Muscle of arm (tissue), 14 donors: ENCODE measurements at places on chromosomes 13 and 19. TPM values are rescaled to one million over a fixed set of nuclear protein-coding genes. Genes with fewer than 3 reads are reported as not detected.

Gene ZNF878
- polyA plus RNA-seq, result 0.33 TPM

Gene CYP2F1
- not detected for polyA plus RNA-seq

DNA sequence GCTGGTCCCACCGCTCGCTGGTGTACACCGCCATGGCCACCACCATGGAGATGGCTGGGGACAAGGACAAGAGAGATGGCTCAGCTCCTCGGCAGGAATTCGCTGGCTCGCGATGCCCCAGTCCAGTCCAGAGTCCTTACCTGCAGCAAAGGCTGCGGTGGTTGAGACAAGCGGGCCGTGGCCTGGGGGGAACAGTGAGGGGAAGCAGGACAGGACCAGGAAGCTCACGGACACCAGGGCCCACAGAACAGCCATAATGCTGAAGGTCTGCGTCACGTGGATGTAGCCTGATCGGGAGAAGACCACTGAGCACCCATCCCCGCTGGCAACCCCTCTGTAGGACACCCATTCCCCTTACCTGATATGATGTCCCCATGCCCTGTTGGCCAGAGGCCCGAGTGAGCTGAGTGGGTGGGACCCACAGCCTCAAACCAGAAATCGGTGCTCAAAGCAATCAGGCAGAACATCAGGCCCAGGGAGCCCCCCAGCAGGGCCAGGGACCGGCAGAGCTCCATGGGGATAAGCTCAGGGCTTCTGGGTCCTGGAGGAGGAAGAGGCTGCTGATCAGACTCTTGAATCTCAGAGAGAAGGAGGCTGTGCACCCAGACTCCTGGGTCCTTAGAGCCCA, 319 bp downstream of the NKG7 start:
- no peak for DNase-seq

DNA sequence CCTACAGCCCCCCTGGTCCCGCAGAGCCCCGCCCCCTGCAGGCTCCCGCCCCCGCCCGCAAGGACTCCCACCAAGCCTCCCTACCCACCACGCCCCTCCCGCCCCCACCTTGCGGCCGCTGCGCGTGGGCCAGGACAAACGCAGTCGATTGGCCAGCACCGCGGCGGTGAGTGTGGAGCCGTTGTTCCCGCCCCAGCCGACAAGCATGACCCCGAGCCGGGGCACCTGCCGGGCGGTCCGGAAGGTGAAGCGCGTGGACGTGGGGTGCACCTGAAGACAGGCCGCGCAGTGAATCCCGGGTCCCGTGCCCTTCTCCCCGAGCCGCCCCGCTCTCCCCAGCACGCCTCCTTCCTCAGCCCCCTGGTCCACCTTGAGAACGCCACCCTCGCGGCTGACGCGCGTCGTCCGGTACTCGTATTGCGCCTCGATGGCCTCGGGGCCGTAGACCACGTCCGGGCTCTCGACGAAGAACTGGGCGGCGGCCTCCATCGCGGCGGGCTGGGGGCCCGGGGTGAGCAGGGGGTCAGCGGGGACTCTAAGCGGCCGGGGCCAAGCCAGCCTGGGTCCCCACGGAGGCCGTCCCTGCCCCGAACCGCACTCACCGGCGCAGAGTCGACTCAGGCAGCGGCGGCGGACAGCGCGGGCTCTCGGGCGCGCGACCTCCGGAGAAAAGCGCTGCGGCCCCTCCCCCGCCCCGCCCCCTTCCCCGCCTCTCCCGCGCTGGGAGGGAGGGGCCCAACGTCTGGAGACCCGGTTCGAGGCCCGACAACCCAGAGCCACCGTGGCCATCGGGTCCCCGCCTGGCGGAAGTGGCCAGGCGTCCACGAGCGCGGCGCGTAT, at the start of gene ISYNA1:
TSS of gene ISYNA1 (minus strand) at position 643 of the 840 bp plus-strand sequence. CDS start at position 489, 154 bp downstream.
- no peak for DNase-seq

- DNase-seq, result no peak
Measured at GRCh38 chr13:44306371-44307192, 67.0 kb upstream of the SERP2 start.

Gene CFAP97D2
- polyA plus RNA-seq, result not detected

- no peak for DNase-seq
Measured at GRCh38 chr13:35460061-35460460, 16.4 kb downstream of the MAB21L1 start.

DNA sequence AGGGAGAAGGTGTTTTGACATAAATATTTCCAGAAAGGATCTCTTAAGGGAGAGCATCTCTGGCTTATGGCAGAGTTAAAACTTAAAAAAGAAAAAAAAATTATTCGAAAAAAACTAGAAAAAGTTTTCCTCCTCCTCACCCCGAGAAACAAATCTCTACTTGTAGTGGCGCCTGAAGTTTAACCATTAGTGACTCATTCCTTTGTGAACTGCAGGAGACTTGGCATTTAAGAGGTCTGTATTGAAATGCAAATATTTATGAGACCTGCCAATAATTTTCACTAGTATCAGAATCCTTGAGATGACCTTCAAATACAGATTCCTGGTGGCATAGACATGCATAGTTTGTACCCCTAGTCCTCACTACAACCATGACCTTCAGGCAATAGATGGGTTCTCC, 64.9 kb upstream of the MED4 start:
- no peak for DNase-seq

GRCh38 chr19:795691-796581, 1.3 kb upstream of the PTBP1 start:
- DNase-seq, result no peak

- no peak for DNase-seq
Measured at GRCh38 chr13:98688373-98688772, 64.1 kb downstream of the SLC15A1 start.

Gene CYP4F12
- polyA plus RNA-seq, result 0.20 TPM

DNA sequence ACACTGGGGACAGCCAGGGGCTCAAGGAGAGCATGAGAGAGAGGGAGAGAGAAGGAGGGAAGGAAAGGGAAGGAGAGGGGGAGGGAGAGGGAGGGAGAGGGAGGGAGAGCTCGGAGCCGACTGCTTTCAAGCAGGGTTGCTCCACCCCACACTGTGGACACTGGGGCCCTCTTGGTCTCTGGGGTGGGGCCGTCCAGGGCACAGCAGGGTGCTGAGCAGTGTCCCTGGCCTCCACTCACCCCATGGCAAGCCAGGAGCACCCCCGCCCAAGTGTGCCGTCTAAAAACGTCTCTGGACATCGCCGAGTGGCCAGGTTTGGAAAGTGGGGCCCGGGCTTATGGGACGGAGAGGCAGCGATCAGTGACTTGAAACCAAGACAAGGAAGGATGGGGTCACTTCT, 20.9 kb downstream of the DPP9 start:
- no peak for DNase-seq

- no peak for DNase-seq
Measured at GRCh38 chr13:73210218-73210883, 151.5 kb downstream of the KLF5 start.

Gene FOXA3
- polyA plus RNA-seq, result not detected

Gene SMAD9
- polyA plus RNA-seq, result 20.6 TPM

- no peak for DNase-seq
Measured at GRCh38 chr13:73939071-73939380, 195.2 kb downstream of the KLF12 start.

GRCh38 chr13:53182724-53183123, 154.1 kb downstream of the OLFM4 start:
- DNase-seq, result no peak

GRCh38 chr13:71879129-71879535, 12.1 kb upstream of the DACH1 start:
- peak; percentile 30 for DNase-seq

- DNase-seq, result no peak
Measured at GRCh38 chr13:110347535-110348308, 40.6 kb downstream of the COL4A2 start.

Gene ATP4A
- not detected for polyA plus RNA-seq

Gene CERS4
- polyA plus RNA-seq, result 9.9 TPM

DNA sequence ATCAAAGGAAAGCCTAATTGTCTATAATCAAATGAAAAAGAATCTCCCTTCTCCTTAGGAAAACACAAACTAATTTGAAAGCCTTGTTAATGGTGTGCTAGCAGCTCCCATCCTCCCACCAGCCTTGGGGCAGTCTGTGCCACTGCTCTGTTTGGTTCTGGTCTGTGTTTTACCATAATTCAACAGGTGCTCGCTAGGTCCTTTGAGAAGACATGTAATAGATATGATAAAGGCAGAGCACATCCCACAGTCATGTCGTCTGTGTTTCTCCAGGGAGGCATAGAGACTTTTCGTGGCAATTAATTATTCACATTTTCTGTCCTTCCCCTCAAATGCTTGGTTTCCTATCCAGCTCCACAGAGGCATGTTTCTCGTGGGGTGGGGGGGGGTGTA, 23.8 kb downstream of the FAM124A start:
- no peak for DNase-seq

DNA sequence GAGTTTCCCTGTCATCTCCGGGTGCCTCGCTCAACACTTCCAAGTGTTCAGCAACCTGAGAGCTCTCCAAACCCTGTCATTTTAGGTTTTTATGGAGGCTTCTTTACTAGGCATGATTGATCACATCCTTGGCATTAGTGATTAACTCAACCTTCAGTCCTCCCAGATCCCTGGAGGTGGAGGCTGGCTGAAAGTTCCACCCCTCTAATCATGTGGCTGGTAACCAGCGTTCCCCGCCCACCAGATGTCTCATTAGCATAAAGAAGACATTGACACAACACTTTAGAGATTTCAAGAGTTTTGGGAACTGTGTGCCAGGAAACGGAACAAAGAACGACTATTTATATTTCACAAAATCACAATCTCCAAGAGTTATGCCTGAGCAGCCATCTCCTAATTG, 71.1 kb upstream of the RGCC start:
- no peak for DNase-seq

Gene PTH2
- not detected for polyA plus RNA-seq

DNA sequence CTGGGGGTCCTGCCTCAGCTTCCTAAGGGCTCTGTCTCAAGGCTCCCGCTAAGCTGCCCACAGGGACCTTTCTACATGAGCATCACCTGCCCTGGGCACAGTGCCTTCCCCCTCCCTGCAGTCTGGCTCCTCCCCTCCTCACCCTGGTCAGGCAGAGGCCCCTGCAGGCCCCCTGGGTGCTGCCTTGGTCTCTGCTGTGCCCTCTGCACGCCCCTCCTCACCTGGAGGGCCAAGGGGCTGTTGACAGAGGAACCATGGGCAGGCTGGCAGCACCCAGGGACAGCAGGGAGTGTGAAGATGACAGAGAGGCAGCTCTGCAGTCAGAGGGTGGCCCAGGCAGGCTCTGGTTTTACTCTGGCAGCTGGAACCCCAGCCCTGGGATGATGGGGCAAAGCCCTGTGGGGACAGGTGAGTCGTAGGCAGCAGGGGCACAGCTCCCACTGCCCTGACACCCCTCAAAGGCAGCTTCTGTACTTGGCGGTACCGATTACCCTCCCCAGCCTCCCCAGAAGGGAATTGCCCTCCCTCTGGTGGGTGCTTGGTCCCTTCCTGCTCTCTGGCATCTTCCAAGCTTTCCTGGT, 43.1 kb downstream of the SUGP2 start:
- DNase-seq, result no peak

Gene LILRA5
- 0.62 TPM for polyA plus RNA-seq

Gene B9D2
- polyA plus RNA-seq, result 1.8 TPM

GRCh38 chr13:36839981-36840380, 21.0 kb downstream of the RFXAP start:
- DNase-seq, result no peak

- no peak for DNase-seq
Measured at GRCh38 chr13:112325142-112325808, 50.9 kb upstream of the SPACA7 start.

Gene CYSLTR2
- polyA plus RNA-seq, result 0.11 TPM

Gene CKM
- polyA plus RNA-seq, result 1,044 TPM

DNA sequence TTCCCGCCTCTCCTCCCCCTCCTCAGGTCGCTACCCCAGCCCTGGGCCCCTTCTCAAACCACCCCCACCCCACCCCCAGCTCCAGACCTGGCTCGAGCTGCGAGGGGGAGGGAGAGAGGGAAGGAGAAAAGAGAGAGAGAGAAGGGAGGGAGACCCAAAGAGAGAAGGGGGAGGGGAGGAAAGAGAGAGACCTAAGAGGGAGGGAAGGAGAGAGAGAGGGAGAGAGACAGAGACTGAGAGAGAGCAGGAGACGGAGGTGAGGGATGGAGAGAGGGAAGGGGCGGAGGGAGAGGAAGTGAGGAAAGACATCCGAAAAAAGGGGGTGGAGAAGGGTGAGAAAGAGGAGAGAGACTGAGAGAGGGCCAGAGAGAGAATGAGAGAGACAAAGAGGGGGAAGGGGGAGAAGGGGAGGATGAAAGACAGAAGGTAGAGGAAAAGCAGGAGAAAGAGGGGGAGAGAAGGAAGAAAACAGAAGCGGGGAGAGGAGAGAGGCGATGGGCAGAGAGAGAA, 2.0 kb upstream of the SPACA6 start:
- DNase-seq, result peak; percentile 82

- DNase-seq, result no peak
Measured at GRCh38 chr19:8584965-8585893, 8.0 kb upstream of the MYO1F start.

Gene ZNF582
- polyA plus RNA-seq, result 5.9 TPM

- no peak for DNase-seq
Measured at GRCh38 chr13:20188667-20189553, 3.8 kb downstream of the GJB2 start.

DNA sequence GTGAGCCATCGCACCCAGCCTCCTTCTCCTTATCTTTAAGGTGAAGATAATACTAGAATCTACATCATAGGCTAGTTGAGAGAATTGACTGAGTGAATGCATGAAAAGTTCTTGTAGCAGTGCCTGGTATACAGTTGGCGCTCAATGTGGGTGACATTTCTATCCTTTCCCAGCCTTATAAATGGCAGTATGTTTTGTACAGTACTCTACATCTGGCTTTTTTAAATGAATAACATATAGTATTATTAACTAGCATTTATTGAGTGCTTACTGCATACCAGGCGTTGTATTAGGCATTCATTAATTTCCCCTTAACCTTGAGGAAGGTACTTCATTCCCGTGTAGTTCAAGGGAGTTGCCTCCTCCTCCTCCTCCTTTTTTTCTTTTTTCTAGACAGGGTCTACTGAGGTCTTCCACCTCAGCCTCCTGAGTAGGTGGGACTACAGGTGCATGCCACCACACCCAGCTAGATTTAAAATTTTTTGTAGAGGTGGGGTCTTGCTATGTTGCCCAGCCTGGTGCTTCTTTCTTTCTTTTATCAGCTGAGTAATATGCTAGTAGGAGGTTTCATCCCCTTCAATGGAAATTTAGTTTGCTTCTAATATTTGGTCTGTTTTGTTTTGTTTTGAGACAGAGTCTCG, 2.8 kb downstream of the C5AR1 start:
- no peak for DNase-seq

DNA sequence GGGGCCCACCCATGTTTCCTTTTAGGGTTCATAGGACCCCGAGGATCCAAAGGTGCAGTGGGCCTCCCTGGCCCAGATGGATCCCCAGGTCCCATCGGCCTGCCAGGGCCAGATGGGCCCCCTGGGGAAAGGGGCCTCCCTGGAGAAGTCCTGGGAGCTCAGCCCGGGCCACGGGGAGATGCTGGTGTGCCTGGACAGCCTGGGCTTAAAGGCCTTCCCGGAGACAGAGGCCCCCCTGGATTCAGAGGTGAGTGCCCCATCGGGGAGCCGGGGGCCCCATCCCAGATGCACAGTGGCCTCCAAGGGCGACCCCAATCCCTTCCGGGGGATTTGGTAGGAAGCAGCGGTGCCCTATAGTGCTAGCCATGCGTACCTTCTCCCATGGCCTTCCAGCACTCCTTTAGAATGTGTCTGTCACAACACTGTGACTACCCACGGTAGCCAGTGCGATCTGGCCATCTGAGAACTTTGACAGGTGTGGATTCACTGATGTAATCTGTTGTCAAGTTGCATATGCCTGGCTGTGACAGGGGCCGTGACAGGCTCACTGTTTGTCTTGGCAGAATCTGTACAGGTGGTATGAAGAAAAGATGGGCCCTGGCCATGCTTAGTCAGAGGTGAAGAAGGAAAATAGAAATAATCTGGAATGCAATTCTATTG, 88.5 kb downstream of the RAB20 start:
- no peak for DNase-seq
